ENCODE measurements at places on chromosomes 5 and 9.

DNA sequence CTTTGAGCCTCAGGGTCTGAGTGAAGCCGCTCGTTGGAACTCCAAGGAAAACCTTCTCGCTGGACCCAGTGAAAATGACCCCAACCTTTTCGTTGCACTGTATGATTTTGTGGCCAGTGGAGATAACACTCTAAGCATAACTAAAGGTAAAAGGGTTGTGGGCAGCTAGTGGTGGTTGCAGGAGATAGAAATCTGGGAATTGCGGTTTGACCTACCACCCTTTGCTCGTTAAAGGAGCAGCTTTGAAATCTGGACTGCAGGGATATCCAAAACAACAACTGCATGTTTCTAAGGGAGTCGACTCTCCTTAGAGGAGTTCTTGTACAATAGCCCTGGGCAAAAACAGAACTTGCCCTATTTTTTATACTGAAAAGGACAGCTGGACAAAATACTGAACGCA lies 19.0 kb downstream of the ABL1 start:
- DNase-seq = no peak

DNA sequence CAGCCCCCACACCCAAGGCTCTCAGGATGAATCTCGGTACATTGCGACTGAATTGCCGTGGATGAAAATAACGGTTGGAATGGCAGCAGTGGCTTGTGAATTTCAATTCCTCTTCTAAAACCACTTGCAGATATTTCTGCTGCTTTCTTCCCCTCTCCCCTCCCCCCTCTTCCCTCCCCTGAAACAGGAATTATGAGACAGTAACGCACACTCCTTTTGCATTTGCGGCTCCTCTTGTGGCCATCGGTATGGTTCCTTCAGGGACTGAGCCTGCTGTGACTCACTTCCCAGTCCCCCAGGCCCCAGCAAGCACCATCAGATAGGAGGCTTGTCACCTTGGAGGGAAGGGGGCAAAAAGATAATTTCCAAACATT lies 9.7 kb downstream of the DCANP1 start:
- DNase-seq = no peak

DNA sequence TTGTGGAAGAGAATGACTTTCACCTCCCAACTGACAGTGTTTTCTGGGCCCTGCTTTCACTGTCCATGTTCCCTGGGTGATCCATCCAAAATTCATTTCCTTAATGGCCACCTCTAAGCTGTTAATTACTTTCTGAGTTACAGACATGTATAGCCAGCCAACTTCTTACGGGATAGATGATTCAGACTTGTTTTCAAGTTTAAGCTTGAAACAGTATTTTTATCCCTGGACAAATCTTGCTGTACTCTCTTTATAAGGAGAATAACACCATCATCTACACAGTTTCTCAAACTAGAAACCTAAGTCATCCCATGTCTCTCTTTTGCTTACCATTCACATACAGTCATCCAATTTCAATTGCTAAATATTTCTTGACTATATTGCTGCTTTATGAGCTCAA lies 6.9 kb downstream of the FAM174A start:
- no peak for DNase-seq

DNA sequence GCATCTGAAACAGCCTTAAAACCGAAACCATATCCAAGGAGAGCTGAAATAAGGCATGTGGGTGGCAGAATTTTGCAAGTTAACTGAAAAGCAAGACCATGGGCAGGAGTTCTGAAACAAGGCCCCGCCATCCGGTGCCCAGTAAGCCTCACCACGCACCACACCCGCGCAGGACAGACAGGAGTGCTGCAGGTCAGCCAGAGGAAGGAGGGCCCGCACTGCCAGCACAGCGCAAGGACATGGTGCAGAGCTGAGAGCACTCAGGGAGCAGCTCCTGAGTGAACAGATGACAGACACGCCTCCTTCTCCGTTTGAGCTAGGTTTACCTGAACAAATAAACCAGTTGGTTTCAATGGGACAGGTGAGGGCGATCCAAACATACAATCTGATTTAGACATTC lies 16.5 kb upstream of the ISCA1 start:
- DNase-seq = no peak

GRCh38 chr5:92177926-92178487 lies 794.9 kb upstream of the ARRDC3 start:
- no peak for DNase-seq

GRCh38 chr5:22709743-22710142 lies 143.4 kb downstream of the CDH12 start:
- DNase-seq = no peak

DNA sequence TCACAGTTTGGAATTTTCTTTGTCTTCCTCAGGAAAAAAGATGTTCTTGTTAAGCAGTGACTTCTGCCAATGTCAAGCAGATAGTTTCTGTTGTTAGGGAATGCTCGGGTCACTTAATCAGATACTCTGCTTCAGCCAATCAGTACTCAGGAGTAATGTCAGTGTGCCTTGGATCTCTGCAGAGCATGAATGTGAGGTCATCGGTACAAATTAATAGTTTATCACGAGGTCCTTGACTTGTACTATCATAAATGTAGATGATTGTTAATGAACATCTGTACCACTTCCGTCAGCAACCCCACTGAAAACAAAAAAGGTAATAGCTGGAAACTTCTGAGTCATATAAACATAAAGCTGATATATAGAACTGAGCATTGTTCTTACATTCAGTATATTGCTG lies 73.6 kb downstream of the FBXL7 start:
- no peak for DNase-seq

GRCh38 chr9:36679710-36680109 lies 107.0 kb downstream of the MELK start:
- DNase-seq = no peak

DNA sequence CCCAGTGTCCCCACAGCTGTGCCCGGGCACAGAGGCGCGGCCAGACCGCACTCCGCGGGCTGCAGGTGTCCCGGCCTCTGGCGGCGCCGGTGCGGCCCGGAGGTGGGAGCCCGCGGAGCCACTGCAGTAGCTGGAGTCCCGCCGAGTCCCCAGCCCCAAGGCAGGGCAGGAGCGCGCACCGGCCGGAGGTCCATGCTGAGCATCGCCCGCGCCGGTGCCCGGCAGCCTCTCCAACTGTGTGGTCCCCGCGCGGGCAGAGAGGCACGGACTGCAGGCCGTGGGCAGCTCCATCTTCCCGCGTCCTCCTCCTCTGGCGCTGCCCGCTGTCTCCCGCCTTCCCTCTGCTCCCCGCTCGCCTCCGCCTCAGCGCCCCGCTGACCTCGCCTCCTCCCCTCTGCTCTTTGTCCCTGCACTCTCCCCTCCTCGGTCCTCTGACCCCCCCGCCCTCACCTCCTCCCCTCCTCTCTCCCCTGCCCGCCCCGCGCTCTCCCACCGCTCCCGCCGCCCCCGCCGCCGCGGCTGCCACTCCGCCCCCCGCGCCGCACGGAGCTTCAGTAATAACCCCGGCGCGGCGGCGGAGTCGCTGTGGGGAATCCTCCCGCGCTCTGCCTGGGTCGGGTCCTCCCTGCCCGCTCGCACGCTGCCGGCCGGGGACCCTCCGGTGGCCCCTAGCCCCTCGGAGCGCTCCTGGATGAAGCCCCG lies at the start of gene ADAMTS16:
TSS of gene ADAMTS16 (plus strand) at position 554 of the 702 bp plus-strand sequence. CDS start at position 692, 138 bp downstream.
- DNase-seq = no peak

- DNase-seq = no peak
Observed at GRCh38 chr5:71782393-71782770, 63.3 kb downstream of the CARTPT start.

- no peak for DNase-seq
Observed at GRCh38 chr9:17938035-17938655, 359.3 kb downstream of the SH3GL2 start.

GRCh38 chr5:115542651-115543364 lies 1.8 kb downstream of the FEM1C start:
- no peak for DNase-seq

DNA sequence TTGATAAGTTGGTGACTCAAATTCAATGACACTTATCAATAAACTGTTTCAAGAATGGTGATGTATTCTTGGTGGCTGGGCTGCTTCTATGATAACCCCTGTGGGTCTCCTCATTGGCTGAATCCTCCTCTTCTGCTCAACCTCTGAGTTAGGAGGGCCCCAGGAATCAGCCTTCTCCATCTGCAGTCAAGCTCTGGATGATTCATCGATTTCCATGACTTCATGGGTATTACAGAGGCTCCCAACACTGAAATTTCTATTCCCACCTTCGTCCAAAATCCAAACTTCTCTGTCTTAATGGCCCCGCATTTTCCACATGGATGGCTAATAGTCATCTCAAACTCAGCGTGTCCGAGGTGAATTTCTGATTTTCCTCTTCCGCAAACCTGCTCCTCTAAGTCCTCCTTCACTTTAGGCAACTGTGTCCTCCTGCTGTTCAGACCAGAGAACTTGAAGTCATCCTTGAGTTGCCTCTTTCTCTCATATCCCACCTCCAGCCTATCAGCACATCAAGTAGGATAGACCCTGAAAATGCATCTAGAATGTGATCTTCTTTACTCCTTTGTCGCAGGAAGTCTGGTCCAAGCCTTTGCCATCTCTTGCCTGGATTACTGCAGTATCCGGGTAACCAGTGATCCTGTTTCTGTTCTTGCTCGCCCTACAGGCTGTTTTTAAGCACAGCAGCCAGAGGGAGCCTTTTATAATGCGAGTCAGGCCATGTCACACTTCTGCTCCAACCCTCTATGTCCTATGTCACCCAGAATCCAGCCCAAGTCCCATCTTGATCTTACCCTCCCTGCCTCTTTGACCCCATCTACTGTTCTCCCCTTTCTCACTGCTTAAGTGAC lies 41.4 kb upstream of the IL7R start:
- no peak for DNase-seq

- no peak for DNase-seq
Observed at GRCh38 chr5:100306000-100306399, 229.2 kb upstream of the FAM174A start.

DNA sequence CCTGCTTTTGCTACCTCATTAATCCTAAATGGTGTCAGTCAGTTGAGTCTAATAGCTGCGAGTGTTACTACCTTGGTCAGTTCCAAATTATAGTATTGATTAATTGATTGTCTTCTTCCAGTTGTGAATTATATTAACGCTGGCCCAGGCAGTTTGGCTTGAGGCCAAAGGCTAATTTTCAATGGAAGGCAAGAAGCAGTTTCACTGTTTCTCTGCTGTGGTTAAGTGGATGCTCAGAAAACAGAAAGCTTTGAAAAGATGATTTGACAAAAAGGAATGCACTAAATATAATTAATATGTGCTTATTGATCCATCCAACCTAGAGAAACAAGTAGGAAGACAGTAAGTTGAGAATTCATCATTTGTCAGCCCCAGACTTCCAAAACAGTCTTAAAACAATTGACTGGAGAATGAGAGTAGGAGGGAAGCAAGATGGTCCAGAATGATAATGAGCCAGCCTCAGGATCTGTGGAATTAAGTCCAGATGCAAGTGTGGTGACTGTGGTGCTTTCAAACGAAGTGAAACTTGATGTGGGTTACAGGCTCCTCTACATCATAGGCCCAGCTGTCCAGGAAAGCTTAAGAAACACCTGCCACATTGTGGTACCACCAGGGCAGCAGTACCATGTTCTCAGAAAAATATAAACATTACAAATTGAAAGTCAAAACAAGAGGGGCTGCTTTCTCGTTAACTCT lies 1371.0 kb upstream of the DMAC1 start:
- DNase-seq = no peak

- DNase-seq = no peak
Observed at GRCh38 chr9:116288658-116289057, 135.1 kb downstream of the PAPPA start.

DNA sequence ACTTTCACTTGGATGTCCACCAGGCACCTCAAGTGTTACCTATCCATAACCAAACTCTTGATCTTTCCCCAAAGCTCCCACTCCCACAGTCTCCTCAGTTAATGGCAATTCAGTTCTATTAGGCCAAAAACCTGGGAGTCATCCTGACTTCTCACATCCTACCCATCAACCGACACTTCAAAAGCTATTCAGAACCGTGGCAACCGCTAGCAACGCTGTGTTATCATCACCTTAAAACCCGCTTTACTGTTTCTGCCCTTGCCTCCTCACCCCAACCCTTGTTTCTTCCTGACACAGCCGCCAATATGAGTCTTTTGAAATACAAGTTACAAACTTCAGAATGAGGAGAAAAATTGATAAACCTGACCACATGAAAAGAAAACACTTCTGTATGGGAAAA lies 46.5 kb downstream of the MAPKAP1 start:
- DNase-seq = no peak

DNA sequence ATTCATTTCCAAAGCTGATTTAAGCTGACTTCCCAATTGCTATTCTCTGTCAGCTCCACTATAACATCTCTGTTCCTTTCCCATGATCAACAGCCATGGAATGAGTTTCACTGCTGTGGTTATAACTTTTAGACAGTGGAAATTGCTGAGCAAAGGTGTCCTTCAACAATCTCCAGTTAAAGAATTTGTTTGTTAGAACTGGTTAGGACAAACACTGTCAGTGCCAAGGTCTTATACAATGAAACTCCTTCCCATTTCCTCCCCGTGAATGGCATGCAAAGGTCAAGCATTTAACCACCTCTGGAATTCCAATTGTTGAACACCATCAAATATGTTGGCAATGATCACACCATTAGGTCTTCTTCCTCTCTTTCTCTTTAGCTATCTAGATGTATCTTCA lies 45.7 kb upstream of the GHR start:
- DNase-seq = no peak

- DNase-seq = no peak
Observed at GRCh38 chr9:15249042-15249818, 57.8 kb downstream of the TTC39B start.

DNA sequence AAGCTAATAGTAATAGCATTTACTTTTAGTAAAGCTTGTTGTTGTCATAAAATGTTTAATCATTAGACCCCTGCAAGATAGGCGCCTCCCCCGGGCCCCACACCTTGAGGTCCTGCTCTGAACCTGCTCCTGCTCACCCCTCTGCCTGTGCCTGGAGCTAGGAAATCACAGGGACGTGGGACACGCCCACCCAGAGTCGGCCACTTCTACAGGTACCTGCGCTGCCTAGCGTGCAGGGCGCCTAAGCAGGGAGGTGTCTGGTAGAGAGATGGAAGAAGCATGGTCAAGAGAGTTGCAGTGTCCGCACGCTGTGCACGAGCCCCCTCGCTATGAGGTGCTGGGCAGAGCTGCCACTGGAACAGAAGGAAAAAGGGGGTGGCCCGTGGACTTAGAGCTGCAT lies 52.6 kb downstream of the HINT1 start:
- no peak for DNase-seq

- DNase-seq = no peak
Observed at GRCh38 chr5:41418220-41419031, 92.0 kb downstream of the PLCXD3 start.

DNA sequence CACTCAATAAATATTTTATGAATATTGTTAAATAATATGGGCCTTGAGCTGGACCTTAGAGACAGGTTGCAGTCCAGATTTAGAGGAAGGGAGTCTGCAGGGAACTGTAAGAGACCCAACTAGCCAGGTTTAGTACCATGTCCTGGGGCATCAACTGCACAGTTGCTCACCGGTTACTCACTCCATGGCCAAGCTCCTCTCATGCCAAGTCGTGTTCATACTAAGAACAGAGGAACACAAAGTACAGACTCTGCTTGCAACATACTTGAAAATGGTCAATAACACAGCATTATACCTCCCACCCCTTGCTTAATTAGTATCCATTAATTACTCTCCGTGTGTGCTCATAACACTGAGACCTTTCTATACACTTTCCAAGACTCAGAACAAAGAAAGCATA lies 317.6 kb upstream of the PIK3R1 start:
- DNase-seq = no peak
